ENCODE measurements at places on chromosomes 2 and 18. TPM values are rescaled to one million over a fixed set of nuclear protein-coding genes. Genes with fewer than 3 reads are reported as not detected.

The CYP27C1 gene
- polyA plus RNA-seq = 0.01 TPM

The SUPT7L gene
- 17.1 TPM for polyA plus RNA-seq

The CIDEA gene
- polyA plus RNA-seq = 2.7 TPM

The ANKRD30BL gene
- polyA plus RNA-seq = not detected

The NEB gene
- polyA plus RNA-seq = 1,696 TPM

The SKOR2 gene
- not detected for polyA plus RNA-seq

The SPDYA gene
- 0.31 TPM for polyA plus RNA-seq

The MROH2A gene
- polyA plus RNA-seq = not detected

The QPCT gene
- 0.36 TPM for polyA plus RNA-seq

The DCC gene
- not detected for polyA plus RNA-seq

The TUBA4B gene
- 0.06 TPM for polyA plus RNA-seq

The TANC1 gene
- 2.1 TPM for polyA plus RNA-seq

GRCh38 chr2:179606141-179606540, 255.3 kb downstream of the ZNF385B start:
- DNase-seq = no peak

GRCh38 chr2:127255146-127255545, 35.0 kb upstream of the CYP27C1 start:
- no peak for DNase-seq

- no peak for DNase-seq
Measured at GRCh38 chr18:58966005-58966677, 101.5 kb downstream of the ZNF532 start.

- no peak for DNase-seq
Measured at GRCh38 chr2:162018530-162018929, 55.5 kb downstream of the DPP4 start.

GRCh38 chr2:238376884-238377391, 49.8 kb upstream of the ASB1 start:
- no peak for DNase-seq

GRCh38 chr2:201795607-201796477, 10.5 kb upstream of the CDK15 start:
- DNase-seq = no peak

DNA sequence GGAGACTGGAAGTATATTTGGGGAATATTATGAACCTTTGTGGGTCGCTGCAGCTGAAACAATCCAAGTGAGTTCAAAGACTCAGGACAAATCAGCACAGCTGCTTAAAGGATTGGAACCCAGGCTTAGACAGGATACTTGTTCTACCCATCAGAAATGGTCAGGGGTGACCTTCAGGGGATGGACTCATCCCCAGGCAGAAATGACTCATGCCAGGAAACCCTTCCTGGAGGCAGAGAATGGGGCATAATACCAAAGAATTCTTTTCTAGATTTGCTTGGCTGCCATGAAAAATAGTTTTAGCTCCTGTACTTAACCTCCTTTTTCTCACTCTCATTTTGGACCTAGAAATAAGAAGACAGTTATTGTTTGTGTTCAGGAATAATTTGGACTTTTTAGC, 425.5 kb downstream of the TSN start:
- DNase-seq = no peak

GRCh38 chr18:77708826-77709506, 459.3 kb downstream of the GALR1 start:
- no peak for DNase-seq

- no peak for DNase-seq
Measured at GRCh38 chr2:231210782-231211181, 12.4 kb downstream of the ARMC9 start.

DNA sequence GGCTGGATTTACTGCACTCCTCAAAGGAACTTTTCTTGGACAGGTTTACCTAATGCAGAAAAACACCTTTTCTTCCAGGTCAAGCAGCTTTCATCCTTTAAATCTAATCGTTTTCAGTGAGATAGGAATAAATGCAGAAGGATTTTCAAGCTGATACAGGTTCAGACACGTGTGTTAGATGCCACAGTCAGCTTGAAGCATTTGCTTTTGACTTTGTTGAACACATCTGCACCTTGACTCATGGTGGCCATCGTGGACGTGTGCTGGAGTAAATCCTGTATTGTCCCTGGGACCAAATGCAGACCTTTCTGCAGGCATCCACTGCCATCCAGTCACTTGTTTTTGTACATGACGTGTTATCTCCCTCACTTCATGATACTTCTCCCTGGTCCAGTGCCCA, 61.9 kb downstream of the KLHL29 start:
- no peak for DNase-seq

DNA sequence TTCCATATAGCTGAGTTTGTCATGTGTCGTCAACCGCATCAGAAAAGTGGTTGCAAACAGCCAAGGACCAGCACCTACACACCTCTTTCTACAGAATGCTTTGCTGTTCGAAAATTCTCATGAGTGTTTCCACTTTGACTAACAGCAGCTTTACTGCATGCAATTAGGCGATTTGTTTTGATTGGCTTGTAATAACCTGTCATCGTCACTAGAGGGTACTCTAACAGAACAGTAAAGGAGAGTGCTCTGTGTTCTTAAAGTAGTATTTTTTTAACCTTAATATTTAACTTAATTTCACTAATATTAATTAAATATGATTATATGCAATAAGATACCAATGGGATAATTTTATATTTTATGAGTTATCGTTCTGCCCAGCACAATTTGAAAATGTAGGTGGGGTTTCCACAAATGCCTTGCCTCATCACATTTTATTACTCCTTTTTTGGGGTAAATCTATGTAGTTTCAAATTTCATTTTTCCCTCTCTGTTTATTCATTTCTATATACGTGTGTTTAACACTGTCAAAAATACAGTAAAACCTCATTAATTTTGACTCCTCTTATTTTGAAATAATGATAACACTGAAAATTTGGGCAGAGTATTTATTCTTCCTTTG, 502.2 kb downstream of the NRXN1 start:
- no peak for DNase-seq

- no peak for DNase-seq
Measured at GRCh38 chr2:50777954-50778353, 254.0 kb downstream of the NRXN1 start.

DNA sequence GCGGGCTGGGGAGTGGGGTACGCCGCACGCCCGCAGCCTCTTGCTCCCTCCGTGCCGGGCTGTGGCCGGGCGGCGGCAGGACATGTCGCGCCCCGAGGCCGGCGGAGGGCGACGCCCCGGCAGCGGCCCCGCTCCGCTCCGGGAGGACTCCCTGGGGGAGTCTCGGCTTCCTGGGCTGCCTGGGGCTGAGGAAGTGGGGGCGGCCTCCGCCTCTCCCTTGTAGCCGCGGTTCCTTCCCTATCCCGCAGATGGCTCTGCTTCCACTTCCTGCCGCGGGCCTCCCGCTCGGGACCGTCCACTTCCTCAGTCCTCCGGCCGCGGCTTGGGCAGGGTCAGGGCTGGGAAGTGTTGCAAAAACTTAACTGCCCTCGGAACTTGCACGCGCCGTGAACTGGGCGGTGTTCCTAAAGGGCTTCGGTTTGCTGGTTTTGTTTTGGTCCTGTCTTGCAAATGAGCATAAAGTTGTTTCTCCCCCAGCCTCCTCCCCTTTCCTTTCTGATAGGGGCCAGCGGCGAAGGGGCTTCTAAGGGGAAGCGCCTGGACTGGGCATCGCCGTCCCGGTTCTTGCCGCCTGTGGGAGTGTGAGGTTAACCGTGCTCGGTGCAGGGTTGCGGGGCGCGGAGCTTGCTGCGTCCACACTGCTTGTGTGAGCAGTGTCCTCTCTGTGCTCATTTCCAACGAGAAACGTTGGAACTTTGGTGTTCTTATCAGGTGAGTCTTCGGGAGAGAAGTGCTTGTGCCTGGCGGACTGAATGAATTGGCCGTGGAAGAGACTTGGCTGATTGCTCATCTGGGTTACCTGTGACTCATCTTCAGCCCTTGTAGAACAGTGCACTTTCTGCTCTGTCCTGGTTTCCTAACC, 600 bp downstream of the RALB start:
- peak; percentile 92 for DNase-seq

- no peak for DNase-seq
Measured at GRCh38 chr2:32290000-32290339, 12.3 kb downstream of the YIPF4 start.

DNA sequence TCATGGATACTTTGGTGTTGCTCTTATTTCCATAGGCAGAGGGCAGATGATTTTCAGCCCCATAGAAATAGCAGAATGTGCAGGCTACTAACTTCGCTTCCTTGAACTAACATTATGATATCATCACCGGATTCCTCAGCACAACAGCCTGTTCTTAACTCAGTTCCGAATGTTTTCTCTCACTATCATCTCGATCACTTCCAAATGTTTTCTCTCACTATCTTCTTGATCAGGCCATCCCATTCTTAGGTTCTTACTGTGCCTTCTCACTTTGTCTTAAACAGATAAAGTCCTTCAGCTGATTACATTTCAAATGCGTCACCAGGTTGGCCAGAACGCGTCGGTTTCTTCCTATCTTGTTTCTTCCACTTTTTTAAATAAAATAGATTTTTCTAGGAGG, 11.4 kb upstream of the MBD2 start:
- no peak for DNase-seq

- DNase-seq = no peak
Measured at GRCh38 chr2:45882707-45883602, 231.5 kb downstream of the PRKCE start.

DNA sequence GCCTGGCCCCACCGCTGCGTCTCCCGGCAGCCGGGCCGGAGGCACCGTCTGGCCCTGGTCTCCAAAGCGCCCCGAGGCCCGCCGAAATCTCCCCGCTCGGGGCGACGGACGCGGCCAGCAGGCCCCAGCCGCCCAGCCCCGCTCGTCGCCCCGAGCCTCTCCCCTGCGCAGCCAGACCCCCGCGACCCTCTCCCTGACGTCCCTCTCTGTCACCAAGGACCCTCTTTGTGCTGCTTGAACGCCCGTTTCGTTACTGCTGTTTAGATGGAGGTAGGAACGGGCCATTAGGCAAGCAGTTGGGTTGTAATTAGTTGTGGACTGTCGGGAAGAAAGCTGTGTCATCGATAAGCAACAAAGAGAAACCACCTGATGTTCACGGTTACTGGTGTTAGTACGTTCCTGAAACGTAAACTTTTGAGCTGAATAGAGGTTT, 686 bp downstream of the UBXN4 start:
- DNase-seq = no peak

DNA sequence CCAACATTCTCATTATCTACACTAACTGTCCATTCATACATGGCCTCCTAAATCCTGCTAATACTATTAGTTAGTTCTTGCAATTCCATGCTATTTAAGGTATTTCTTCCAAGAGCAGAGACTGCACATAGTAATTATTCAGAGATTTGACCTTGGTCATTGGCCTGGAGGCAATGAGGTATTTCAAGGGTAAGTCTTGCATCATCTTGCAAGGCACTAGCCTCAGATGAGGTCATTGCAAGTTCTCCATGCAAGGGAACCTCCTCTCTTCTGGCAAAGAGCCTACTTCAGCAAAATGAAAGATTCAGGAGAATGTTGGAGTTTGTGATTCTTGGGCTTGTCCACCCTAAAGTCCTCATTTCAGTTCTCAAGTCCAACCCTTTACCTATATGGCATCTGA, 48.5 kb upstream of the IKZF2 start:
- no peak for DNase-seq

GRCh38 chr2:169361706-169362117, 622 bp downstream of the LRP2 start:
- DNase-seq = peak; percentile 46

GRCh38 chr2:111917106-111917505, 18.7 kb downstream of the MERTK start:
- DNase-seq = no peak

DNA sequence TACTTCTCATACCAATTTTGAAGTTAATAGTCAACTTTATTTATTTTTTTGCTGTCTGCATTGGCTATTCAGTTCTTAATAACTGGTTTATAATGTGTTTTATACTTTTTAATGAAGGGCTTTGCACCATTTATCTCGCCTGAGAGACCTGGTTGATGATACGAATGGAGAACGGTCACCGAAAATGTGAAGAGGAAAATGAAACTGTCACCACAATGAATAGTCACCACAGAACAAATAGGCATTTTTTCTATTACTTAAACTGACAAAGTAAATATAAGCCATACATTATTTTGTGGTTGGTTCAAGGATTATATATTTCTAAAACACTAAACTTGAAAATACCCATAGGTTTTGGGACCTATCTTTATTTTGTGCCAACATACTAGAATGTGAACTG, 20.4 kb downstream of the C18orf54 start:
- DNase-seq = no peak

DNA sequence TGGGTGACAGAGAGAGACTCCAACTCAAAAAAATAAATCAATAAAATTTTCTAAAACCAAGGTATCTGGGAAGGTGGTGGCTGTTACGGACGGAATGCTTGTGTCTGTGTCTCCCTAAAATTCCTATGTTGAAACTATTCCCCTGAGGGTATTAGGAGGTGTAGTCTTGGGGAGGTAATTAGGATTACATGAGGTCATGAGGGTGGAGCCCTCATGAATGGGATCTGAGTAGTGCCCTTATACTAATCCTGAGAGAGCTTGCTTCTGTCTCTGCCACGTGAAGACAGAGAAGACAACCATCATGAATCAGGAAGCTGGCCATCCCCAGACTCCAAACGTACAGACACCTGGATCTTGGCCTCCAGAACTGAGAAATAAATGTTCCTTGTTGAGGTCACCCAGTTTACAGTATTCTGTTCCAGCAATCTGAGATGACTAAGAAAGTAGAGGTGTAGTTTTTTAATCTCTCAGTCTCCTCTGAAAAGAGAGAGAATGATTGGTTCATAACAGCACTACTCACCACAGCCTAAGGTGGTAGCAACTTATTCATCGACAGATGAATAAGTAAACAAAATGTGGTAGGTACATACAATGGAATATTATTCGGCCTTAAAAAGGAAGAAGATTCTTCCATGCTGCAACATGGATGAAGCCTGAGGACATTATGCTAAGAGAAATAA, 38.4 kb downstream of the TGFBRAP1 start:
- DNase-seq = no peak

DNA sequence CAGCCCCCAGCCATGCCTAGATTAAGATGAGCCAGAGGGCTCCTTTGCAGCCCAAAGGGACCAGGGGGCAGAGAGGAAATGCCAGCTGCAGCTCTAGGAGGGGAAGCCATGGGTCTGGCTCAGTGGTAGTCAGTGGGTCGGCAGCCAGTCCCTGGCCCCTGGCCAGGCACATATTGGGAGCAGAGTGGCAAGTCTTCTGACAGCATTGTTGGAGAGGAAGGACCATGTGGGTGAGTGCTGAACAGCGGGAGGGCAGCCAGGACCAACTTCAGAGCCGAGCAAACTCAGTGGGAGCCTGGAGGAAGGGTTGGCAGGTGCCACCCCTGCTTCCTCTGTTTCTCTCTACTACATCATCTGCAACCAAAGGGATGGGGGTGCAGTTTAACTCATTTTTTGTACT, 140.5 kb upstream of the PELI1 start:
- DNase-seq = no peak

- DNase-seq = no peak
Measured at GRCh38 chr2:181367906-181368435, 89.2 kb upstream of the ITGA4 start.

GRCh38 chr2:145807968-145808367, 1288.0 kb upstream of the ZEB2 start:
- DNase-seq = no peak

DNA sequence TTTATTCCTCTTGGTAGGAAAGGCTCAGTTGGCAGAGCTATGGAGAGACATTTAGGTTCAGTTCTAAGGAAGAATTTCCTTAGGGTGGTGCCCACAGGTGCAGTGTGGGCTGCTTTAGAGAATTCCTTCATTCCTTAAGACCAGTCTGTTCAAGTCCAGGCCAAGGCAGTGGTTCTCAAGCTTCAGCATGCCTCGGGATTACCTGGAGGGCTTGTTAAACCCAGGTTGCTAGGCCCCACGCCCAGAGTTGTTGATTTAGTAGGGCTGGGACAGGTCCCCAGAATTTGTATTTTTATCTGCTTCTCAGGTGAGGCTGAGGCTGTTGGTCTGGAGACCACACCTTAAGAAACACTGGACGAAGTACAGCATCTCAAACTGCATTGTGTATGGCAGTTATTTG, 68.9 kb downstream of the CERS6 start:
- no peak for DNase-seq

All from psoas muscle (tissue), 8 donors.